ENCODE measurements at places on chromosomes 11 and 22.
A peak's percentile ranks its signal among the peaks of the same experiment; 100 is the strongest.

DNA sequence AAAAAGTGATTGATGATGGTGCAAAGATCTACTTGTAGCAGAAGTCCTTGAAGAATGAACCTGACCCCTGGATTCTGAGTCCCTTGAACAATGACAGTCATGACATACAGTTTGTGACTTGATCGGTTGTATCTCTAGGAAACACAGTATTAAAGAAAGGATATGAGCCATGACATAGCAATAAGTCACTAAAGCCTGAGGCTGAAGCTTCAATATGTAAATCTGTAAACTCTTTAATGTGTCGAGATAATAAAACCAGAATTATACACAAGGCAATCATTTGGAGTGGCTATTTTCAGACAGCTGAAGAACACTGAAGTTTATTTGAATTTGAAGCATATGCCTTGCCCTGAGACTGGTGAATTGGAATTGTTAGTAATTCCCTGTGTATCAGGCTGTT is 911.5 kb upstream of the RAG2 start:
- no peak for DNase-seq

GRCh38 chr11:86514453-86514852 is 139.8 kb downstream of the CCDC81 start:
- DNase-seq = peak; percentile 42

GRCh38 chr11:63909591-63910506 is 7.1 kb downstream of the RCOR2 start:
- DNase-seq = no peak

GRCh38 chr11:122103321-122103720 is 12.7 kb downstream of the BLID start:
- no peak for DNase-seq

- no peak for DNase-seq
These were observed 105.0 kb upstream of the SESN3 start for GRCh38 chr11:95335989-95336388.

GRCh38 chr11:67117176-67117575 is 1.9 kb upstream of the KDM2A start:
- no peak for DNase-seq

DNA sequence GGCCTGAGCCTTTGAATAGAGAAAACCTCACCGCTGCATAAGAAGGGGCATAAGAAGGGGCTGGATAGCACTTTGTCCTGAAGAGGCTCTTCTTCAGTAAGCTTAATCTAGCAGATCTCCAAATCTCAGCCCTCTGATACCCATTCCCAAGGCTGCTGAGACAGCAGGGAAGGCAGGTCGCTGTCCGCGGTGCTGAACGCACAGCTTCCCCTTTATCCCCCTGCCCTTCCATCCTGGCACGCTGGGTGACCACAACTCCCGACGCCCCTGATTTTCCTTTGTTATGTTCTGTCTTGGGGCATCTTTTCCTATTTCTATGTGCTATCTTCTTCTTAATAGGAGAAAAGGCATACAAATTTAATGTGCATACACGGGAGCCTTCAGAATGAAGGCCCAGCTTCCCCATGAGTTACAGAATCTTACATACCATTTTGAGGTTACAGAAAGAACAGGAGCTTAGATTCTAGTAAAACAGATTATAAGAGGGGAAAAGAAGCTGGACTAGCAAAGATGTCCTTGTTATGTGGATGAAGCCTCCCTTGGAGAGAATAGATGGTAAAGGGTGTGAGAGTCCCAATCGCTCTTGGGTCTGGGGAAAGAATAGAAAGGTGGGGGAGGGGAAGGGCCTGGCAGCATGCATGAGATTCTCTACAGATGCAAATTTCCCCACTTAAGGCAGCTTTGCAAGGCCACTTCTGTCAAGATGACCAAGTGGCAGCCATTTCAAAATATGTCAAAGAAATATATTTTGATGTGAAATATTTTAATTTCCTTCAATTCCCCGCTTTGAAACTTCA is 5.7 kb upstream of the SULT4A1 start:
- DNase-seq = peak; percentile 68

GRCh38 chr11:86087256-86087655 is 18.4 kb upstream of the PICALM start:
- DNase-seq = no peak

- peak; percentile 33 for DNase-seq
These were observed 34.8 kb downstream of the EFCAB6 start for GRCh38 chr22:43777286-43777685.

DNA sequence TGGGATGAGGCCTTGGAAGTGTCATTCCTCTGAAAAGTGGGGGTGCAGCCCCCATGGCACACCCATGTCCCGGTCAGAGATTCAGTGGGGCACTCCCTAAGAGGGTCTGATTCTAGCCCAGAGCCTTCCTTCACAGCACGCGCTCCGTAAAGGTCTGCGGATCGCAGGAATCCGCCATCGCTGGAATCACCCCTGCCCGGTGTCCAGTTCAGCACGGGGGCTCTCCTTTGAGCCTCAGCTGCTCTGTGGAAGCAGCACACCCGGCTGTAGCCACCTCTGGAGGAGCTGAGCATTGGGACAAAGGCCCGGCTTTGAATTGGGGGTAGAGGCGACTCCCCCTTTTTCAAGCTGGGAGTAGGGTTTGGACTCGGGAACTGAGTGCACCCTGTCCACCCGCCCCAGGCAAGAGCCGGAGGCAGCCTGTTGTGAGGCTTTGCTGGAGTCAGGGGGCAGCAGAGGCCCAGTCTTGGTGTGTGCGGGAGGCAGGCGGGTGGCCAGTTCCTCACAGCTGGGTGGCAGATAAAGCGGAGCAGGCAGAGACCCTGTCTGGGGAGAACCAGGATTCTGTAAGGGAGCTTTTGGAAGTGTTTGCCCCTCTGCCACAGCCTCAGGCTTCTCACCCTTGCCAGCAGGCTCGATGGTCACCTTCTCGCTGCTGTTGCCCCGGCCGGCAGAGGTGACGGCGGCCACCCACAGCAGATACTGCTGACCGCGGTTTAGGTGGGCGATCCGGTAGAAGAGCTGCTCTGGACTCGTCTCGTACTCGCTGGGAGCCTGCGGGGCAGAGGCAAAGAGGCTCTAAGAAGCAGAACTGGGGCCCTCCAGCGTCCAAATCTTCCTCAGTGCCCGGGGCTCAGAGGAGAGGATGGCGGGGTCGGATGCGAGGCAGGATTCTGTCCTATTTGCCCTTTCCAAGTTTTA is 115.9 kb downstream of the CEP164 start:
- peak; percentile 25 for DNase-seq

- DNase-seq = no peak
These were observed 21.2 kb downstream of the PDE2A start for GRCh38 chr11:72652873-72653630.

- no peak for DNase-seq
These were observed 113.7 kb downstream of the FEZ1 start for GRCh38 chr11:125382314-125382791.
